Bronchial epithelial cell (primary cell): ENCODE measurements at places on chromosomes 1 and 21. TPM values are rescaled to one million over a fixed set of nuclear protein-coding genes. Genes with fewer than 3 reads are reported as not detected.
A peak's percentile ranks its signal among the peaks of the same experiment; 100 is the strongest.

DNA sequence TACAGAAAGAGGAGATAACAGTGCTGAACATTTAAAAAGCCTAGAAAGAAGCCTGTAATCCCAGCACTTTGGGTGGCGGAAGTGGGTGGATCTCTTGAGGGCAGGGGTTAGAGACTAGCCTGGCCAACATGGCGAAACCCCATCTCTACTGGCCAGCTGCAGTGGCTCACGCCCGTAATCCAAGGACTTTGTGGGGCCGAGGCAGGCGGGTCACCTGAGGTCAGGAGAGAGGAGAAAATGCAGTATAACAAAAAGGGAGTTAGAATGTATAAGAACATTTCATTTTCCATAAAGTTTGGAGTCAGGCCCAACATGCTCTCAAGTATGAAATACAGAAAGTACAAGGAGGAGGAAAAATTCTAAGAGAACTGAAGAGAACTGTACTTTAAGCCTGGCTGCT lies 134.5 kb downstream of the SMYD3 start:
- DNase-seq, result no peak

- DNase-seq, result no peak
Observed at GRCh38 chr1:114522264-114522575, 11.2 kb upstream of the TRIM33 start.

DNA sequence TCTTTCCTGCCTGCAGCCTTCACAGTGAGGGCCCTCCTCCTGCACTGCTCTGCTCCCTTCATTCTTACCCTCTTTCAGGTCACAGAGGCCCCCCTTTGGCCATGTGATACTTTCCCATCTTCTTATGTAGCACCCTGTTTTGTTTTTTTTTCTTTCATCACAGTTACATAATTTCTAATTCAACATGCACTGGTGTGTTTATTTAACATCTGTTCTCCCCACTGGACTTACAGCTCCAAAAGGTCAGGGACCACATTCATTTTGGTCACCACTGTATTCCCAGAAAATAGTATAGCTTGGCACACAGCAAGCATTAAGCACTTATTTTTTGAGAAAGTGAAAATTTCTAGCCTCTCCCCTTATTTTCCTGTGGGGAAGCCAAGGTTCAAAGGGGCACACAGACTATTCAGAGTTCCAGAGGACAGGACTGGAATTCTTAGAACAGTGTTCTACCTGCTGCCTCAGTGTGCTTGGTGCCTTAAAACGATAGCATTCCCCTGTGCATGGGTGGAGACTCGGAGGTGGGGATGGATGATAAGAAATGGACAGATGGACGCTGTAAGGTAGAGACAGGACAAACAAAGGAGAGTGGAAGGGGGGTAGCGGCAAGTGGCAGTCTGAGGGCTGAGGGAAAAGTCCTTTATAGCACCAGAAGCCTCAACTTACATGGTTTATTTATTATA lies 5.3 kb downstream of the DENND2D start:
- DNase-seq, result no peak

DNA sequence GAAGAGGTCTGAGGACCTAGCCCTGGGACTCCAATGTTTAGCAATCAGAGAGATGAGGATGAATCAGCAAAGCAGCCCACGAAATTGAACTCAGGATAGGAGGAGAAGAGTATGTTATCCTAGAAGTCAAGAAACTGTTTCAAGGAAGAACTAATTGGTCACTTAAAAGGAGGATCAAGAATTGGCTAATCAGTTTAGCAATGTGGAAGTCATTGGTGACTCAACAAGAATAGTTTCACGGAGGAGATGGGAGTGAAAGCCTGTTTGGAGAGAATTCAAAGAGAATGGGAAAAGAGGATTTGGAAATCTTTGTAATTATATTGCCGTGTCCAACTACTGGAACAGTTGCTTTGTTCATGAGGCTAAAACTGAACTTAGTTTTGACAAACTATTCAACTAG lies 7.4 kb downstream of the HMCN1 start:
- DNase-seq, result peak; percentile 33

DNA sequence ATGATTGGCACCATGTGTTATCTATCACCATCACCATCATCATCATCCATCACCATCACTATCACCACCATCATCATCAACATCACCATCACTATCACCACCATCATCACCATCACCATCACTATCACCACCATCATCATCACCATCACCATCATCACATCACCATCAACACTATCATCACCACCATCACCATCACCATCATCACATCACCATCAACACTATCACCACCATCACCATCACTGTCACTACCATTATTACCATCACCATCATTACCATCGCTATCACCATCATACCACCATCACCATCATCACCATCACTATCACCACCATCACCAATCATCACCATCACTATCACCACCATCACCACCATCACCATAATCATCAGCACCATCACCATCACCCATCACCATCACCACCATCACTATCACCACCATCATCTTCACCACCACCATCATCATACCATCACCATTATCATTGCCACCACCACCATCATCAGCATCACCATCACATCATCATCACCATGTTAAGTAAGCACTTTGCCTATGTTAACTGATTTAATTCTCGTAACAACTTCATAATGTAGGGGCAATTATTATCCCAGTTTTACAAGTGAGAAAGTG lies 112.8 kb downstream of the LIPI start:
- no peak for DNase-seq

The GLIS1 gene
- under 0.01 TPM in 1 of 2 replicates, not detected in the other for total RNA-seq
